Stimulated activated CD4-positive, alpha-beta T cell treated with anti-CD3 and anti-CD28 coated beads, Interleukin-4, amount 100 ng/mL, for 4 hours (primary cell): ENCODE measurements at places on chromosomes 11 and 22.

DNA sequence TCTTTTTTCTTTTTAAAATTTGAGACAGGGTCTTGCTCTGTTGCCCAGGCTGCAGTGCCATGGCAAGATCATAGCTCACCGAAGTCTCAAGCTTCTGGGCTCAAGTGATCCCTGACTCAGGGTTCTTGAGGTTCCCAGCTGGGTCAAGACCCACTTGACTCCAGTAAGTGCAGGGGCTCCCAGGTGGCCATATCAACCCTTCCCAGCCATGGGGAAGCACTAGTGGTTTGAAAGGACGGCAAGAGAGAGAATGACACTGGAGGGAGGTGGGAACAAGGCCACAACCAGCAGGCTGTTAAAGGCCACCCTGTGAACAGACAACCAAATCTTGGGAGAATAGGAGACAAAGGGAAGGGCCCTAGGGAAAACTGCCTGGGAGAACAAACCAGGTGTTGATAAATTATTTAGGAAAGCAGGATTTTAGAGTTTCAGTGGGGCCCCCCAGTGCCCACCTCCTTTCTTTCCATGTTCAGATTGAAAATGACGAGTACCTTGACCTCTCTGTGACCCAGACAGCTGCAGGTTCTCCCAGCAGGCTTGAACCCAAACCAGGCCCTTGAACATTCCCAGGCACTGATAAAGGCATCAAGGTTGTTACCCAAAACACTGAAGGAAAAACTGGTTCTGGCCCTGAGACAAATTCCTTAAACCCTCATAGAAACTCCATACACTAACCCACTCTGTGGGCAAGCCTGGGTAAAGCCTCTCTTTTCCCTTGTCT lies 28.8 kb downstream of the KLHL22 start:
- DNase-seq = no peak

DNA sequence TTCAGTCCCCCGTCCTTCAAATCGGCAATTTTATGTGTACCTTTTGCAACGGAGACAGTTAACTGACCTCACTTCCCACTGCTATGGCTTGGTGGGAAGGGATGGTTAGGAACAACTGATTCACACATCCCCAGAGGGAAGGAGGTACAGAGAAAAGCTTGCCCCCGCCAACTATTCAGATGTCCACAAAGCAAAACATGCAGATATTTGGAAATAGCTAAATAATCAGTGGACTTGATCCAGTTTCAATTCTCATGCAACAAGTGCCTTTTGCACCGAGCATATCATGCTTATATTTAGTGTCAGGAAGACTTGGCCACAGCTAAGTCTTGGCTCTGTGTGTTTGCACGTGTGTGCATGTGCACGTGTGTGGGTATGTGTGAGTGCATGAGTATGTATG lies 144.6 kb downstream of the SNX19 start:
- no peak for DNase-seq

- no peak for DNase-seq
Observed at GRCh38 chr22:18085188-18085587, 7.4 kb downstream of the PEX26 start.

DNA sequence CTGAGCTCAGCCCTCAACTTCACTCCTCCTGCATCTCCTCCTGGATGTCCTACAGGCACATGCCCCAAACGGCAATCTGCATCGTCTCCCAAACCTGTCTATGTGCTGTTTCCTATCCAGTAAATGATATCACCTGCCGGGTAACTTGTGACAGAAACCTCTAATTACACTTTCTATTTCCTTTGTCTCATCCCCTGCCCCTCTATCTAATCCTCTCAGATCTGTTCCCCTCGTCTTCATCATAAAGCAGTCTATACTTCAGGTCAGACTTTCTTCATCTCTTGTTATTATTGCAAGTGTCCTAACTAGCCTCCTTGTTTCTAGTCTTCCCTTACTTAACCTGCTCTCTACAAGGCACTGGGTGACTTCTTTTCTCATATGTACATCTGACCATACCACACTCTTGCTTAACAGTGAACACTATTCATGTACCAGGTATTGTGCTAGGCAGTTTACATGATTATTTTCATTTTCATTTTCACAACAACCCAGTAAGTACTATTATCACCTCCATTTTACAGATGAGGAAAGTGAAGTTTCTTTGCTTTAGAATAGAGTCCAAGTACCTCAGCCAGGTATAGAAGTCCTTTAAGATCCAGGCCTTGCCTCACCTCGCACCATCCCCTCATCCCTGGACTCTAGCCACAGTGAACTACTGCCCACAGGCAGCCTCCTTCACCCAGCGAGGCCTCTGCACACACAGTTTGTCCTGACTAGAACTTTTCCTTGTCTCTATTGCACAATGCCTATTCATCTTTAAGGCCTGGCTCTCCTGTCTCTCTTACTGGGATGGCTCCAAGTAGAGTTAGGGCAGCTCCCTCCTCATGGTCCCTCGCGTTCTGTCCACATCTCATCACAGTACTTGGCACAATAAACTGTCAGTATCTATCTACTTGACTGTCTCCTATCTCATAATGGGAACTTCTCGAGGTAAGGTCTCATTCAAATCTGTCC lies 22.1 kb upstream of the UCP3 start:
- DNase-seq = no peak

DNA sequence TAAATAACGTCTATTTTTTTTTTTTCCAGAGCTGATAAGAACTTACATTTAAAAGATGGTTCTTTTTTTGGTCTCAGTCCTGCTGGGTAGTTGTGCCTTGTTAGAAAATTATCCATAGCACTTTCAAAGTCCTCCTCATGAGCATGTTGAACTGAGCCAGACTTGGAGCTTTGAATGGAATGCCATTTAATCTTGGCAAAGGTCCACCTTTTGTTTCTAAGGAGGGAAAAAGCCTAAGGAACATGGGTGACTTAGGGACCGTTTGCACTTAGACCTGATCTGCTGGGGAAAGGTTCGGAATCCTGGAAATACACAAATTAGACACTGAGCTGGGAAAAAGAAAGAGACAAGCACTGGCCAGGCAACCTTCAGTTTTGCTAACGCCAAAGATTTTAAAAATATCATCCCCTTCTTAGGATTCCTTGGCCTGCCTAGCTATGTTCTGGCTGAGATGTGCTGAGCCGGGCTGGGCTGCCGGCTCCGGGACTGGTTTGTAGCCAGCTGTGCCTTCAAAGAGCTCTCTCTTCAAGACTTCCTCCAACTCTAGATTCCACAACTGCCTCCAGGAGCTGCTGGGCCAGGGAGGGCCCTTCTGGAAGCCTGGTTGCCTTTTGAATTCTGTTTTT lies 67.4 kb downstream of the ENDOD1 start:
- no peak for DNase-seq

DNA sequence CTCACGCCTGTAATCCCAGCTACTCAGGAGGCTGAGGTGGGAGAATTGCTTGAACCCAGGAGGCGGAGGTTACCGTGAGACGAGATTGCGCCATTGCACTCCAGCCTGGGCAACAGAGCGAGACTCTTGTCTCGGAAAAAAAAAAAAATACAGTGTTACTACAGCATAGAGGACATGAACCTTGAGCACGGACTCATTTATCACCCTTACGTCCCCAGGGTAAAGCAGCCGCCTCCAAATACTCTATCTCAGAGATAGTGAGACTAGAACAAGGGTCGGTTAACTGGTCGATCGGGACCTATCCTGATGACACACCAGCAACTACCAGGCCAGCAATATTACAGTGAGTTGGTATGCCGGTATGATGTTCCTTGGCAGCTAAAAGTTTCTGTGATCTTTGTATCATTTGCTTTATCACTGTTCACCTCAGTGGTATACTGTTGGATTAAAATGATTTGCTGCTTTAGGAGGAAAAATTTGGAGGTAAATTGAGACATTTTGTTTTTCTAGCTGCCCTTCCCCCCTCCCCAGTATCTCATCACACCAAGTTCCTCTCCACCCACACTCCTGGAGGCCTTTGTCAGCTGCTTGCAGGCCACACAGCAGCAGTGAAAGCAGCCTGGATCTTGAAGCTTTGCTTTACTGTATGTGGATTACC lies 7.0 kb upstream of the SIDT2 start:
- no peak for DNase-seq

DNA sequence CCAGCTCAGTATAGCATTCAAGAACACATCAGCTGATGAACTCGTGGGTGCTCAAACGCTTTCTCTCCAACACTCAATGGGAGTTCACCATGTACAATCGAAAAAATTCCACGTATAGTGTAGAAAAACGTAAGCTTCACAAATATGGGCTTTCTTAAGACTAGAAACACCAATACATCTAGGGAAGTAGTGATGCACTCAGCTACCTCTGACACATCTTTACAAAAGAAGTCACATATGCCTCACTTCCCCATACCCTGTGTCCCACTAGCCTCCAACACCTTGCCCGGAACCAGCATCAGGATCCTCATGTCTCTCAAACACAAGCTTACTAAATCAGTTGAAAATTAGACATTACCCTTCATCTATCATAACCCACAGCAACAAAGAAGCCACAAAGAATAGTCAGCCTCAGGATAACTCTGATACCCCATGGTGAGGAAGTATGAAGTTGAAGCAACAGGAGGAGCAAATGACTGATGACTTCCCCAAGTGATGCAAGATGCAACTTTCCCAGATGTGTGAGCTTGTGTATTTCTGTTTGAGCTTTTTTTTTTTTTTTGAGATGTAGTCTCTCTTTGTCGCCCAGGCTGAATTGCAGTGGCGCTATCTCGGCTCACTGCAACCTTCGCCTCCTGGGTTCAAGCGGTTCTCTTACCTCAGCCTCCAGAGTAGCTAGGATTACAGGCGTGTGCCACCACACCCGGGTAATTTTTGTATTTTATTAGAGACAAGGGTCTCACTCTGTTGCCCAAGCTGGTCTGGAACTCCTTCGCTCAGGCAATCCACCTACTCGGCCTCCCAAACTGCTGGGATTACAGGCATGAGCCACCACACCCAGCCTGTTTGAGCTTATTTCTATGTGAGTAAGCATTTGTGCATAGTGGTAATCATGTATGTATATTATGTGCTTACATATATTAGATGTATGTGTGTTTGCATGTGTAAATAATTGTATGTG lies 8.5 kb upstream of the DENND5A start:
- DNase-seq = no peak

DNA sequence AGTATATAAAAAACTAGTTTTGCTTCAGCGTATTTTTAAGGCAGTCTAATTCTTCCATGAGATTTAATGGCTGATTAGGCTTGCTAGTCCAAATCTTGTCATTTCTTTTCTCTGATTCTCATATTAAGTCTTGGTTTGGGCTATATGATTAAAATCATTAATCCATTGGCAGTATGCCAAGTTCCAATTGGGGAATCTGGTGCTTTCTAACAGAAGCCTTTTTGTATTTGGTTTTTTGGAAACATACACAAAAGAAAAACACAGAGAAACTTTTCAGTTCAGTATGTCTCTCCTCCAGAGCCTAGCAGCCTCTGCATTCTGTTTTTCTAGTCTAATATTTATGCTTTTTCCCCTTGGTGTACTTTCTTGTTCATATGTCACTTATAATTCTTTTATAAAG lies 37.9 kb downstream of the SWAP70 start:
- no peak for DNase-seq

DNA sequence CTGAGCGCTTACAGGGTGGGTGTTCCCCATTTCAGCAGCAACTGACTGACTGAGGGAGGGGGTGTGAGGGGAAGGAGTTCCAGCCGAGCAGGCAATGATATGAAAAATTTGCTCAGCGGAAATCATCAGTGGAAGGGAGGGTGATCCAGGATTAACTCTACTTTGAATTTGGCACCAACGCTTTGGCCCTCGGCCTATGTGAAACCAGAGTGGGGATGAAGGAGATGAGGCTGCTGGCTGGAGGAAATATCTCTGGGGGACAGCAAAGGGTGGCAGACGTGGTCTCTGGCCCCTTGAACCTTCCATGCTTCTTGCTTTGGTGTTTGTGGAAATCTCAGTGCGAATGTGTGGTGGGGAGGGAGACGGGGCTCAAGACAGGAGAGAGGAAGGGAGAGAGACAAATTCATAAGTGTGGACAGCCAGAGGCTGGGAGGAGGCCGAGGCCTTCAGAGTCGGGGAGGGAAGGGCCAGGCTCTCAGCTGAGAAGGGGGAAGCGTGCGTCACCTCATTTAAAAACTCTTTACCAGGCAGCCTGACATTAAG lies 83.6 kb downstream of the FDX1 start:
- no peak for DNase-seq

DNA sequence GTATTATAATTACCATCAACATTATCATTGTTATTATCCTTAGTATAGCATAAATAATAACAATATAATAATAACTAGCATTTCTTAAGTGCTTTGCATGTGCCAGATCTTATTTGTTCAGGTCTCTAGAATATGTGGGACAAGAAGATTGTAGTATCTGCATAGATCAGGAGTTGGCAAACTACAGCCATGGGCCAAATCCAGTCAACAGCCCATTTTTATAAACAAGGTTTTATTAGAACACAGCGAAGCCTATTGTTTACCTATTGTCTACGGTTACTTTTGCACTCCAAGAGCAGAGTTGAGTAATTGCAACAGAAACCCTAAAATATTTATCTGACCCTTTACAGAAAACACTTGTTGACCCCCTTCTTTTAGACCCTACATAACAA lies 81.4 kb downstream of the SLC1A2 start:
- DNase-seq = no peak

DNA sequence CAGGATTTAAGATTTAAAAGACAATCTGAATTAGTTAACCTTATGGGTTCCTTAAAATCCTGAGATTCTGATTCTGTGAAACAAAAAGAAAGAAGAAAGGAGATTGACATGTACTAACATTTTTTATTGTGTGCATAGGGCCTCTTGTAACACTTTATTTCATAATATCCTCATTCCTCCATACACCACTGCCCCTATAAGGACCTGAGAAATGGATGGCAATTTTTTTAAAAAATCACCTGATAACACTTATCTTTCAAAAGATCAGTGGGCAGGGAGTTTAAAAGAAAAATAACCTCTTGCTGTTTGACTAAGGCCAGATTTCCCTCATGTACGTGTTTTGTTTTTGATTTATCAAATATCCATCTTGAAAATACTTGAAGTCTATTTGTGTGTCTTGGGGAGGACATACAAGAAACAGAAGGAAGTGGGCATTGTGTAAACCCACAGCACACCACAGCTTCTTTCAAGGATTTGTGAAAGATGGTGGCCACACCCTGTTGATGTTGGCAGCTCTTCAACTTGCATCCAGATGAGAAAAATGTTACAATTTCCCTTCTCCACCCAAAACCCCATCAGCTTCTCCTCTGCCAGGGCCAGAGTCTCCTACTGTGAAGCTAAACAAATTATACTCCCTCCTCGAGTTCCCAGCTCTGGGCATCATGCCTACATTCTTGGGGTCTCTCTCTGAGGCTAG lies 35.0 kb upstream of the MPEG1 start:
- no peak for DNase-seq

DNA sequence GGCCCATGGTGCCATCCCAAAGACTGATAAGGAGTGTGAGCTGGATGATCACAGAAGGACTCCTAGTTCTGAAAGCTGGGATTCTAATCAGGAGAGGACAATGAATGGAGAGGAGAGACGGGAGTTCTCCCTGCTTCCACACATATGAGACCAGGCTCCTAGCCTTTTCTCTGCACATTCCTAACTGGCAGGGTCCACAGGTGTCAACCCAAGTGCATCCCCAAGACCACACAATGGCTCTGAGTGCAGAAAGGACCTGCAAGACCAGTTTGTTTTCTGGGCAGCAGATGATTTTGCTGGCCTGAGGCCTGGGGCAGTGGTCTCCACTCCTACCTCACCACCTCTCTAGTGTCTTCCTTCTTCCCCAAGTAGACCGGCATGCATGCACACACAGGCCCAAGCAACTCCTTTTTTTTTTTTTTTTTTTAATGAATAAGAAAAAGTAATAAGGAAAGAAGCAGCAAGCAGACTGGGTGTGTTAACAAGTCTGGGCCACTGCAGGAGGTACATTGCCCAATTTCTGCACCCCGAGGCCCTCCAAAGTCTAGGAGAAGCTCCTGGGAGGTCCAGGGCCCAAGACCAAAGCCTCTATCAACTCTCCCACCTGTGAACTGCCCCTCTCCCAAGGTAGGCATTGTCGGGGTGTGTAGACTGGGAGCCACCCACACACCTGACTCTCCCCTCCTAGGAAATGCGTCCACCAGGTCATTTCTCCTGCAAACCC lies 1.2 kb upstream of the TSKU start:
- no peak for DNase-seq
